Brain microvascular endothelial cell (primary cell): ENCODE measurements at places on chromosomes 2 and 18.

DNA sequence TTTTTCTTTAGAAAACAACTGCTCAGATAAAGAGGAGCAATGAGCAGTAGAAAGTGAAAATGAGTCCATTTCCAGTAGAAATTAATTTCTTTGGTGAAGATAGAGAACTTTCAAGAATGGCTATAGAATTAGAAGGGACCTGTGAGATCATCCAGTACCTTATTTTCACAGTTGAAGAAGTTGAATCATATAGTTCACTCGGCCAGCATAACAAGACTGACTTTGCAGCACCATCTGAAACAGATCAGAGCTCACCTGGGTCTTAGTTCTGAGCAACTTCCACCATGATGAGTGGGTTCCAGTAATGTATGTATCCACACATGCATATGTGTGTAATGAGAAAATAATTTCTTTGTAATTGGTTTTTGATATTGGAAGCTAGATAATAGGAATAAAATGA is 58.6 kb downstream of the CERS6 start:
- DNase-seq: no peak

GRCh38 chr2:479031-479430 is 191.1 kb upstream of the ALKAL2 start:
- DNase-seq: no peak

- DNase-seq: no peak
Observed at GRCh38 chr2:16680781-16681180, 15.1 kb upstream of the CYRIA start.

- DNase-seq: peak; percentile 35
Observed at GRCh38 chr2:241009601-241010530, 11.4 kb downstream of the SNED1 start.

DNA sequence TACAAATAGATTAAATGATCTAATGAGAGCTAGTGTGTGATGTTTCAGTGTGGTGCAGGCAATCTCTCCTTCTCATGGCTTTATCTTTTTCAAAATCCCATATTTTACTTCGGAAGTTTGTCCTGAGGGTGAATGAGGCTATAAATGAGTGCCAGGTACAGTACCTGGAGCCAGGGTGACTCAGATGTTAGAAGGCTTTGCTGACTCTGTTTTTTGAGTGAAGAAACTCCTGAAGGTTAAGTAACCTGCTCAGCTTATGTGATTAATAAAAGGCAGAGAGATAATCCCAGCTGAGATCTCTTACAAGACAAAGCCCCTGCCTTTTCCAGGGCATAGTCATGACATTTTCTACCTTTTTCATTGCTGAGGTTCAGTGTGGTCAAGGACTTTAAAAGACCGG is 52.6 kb downstream of the MGAT5 start:
- no peak for DNase-seq

GRCh38 chr18:23194155-23194996 is 59.1 kb downstream of the CABLES1 start:
- peak; percentile 54 for DNase-seq

DNA sequence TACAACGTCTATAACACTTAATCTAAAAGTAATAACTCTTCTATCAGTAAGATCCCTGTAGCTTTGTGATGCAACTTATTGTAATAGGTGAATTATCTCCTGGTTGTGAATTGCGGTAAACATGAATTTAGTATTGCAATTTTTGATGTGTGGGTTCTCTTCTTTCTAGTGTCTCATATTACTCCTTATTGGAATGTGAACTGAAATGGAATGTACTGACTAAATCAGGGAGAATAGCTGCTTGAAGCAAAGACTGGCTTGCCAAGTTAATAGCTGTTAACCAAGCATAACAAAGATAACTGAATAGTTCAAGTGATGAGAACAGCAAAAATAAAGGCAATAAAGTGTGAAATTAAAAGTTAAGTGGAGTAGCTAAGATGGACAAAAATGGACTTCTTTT is 60.5 kb upstream of the TFPI start:
- DNase-seq: peak; percentile 7

DNA sequence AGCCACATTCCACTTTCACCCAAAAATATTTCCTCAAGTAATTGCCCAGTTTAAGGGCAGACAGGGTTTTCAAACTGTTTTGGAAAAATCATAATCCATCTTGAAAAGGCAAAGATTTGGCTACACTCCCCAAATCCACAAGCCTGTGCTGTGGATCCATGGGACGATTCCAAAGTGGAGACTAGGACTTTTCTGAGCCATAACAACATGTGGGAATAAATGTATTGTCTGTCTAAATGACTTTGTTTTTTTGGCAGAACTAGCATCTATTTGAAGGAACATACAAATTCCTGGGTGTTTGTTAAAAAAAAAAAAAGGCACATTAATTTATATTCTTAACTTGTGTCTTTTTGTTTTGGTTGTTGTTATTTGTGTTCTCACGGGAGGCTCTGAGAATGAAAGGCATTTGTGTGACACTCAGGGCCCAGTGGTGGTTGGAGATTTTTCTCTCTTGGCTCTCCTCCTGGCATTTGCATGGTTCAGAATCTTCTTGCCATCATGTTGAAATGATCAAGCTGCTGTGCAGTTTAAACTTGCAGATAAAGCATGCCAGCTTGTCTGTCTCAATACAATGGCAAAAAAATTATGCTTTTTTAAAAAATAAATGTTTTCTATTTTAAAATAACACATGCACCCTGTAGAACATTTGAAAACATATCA is 277.4 kb downstream of the EN1 start:
- DNase-seq: no peak

DNA sequence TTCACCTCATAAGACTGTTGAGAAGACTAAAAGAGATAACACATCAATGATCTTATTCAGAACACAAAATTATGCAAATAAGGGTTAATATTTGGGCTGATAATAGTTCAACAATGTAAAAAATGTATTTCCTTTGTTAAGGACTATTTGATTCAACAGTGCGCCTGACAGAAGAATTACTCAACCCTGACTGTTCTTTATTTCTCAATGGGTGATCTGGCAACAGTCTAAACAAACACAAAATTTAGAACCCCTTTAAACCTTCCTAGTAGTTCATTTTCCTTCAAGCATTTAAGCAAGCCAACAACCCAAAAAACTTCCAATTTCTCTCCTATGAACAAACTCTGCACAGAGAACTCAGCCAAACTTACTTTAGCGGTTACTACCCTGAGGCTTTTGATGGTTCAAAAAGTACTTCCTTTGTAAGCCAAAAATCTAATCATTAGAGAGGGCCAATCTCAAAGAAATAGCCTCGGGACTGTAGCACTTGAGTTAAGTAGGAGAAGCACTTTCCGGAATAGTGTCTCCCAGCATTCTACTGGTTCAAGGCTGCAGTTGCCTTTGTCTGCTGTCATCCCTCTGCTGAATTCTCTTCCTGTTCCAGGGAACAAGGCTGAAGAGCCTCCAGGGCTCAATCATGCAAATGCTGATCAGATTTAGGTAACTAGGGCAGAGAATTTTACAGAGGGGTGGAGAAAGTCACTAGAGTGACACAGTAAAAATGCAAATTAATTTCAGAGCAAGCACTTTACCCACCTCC is 40.9 kb upstream of the MAPK4 start:
- DNase-seq: no peak

DNA sequence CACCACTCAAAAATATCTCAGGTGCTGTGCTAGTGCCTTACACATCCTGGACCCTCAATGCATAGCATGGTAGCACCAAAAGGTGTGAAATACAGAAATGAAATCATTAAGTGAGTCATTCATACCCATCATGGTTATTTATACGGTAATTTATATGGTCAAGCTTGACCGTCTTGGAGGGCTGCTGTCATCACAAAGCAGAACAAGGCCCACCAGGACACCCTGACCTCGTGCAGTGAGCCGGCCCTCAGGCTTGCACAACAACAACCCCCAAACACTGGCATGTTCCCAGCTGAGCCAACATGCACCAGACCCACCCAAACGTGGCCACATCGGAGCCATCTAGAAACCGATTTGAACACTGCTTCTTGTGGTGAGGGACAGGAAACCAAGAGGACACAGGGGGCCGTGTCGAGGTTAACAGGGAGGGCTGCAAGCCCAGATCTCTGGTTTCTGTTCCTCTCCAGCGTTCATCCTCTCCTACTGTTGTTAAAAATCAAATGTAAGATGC is 378.5 kb upstream of the ID2 start:
- DNase-seq: no peak

DNA sequence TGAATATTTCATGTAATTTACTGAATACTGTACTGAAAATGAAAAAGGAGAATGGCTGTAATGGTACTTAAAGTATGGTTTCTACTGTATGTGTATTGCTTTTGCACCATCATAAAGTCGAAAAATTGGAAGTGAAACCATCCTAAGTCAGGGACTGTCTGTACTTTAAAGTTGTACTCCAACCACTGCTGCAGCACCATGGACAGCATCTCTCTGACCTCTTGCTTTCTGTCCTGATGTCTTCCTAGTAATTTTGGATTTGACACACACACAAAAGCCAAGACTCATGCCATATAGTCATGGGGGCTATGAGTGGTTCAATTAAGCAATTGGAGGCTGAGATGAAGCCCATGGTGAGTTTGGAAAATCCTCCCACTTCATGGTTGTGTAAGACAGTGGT is 256.3 kb upstream of the PKDCC start:
- DNase-seq: peak; percentile 34

DNA sequence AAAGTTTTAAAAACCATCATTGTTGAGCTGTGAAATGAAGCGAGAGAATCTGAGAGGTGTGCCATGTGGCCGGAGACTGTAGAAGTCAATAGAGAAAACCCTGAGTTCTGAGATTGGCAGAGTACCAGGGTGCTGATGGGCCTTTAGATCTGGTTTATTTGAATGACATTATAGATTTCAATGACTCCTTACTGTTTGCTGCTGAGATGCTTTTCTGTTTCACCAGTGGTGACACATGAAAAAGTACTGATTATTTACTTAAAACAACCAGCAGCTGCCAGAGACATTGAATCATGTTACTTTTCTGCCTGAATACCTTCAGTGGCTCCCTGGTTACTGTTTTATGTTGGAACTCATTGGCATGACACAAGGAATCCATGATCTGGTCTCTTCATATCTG is 602.7 kb upstream of the ZNF804A start:
- DNase-seq: peak; percentile 61

DNA sequence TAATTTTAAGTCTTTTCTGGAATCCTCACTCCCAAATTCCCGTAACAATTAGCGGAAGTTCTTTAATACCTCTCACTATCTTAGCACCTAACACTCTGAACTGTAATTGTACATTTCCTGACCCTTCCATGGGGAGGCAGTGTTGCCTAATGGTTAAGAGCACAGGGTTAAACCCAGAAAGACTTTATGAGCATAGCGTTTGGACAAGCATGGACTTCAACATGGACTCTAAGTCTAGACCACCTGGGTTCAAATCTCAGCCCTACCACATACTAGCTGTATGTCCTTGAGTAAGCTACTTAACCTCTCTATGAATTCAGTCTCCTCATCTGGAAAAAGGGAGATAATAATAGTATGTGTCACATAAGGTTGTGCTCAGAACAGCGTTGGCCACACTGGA is 13.0 kb downstream of the ANTXR1 start:
- peak; percentile 47 for DNase-seq

GRCh38 chr2:241507430-241508239 is 749 bp downstream of the STK25 start:
- no peak for DNase-seq

DNA sequence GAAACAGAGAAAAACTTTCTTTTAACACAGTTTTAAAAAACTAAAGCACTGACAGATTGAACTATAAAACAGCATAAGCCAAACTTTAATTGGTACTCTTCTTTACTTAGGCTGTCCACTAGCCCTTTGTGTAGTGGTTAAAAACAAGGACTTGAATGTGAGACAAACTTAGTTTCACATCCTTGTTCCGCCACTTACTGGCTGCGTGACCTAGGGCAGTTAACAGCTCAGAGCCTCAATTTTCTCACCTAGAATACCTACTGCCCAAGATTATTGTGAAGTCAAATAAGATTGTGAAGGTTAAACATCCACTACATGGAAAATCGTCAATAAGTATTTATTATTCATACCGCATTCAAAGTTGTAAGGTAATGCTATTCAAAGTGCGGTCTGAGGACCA is 2.0 kb downstream of the WDR35 start:
- no peak for DNase-seq

DNA sequence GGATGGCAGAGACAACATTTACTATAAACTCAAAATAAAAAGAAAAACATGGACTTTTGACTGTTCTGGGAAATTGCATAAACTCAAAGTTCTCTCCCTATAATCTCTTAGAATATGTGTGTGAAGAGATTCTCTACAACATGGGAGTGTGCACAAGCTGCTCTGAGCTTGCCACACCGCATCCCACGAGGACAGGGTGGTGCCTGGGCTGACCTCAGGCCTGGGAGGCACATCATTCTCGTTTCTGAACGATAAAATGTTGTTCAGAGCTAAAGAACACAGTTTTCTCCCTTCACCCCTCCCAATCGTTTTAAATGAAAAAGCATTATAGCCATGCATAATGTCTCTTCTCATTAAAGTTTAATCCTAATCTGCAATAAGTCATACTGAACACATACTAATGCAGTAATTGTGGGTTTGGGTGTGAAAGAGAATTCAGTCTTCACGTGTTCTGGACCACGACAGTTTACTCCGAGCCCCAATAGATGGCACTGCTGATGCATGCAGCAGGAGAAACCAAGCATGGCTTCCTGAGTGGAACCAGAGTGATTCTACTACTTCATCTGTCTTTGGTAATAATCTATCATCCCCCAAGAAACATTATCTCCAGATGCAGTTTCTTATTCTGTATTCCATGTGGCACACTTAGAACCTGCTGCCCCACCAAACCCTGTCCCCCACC is 46.9 kb upstream of the LAMA1 start:
- no peak for DNase-seq

DNA sequence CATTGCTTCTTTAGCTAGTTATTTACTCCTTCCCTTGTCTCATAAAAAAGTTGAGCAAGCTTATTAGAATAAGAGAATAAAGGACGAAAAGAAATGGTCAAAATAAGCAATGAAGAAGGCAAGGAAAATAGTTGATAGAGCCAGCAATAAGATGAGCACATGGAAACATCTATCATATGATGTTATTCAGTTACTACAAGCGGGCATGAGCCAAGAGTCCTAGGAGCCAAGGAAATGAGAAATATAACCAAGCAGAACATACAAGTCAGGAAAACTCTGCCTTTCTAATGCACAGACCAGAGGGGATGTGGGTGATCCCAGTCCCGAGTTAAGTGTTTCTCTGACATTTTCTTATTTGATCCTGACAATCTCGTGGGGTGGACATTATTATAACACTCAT is 33.9 kb downstream of the INO80C start:
- no peak for DNase-seq

- no peak for DNase-seq
Observed at GRCh38 chr2:235536711-235537110, 42.9 kb downstream of the AGAP1 start.

DNA sequence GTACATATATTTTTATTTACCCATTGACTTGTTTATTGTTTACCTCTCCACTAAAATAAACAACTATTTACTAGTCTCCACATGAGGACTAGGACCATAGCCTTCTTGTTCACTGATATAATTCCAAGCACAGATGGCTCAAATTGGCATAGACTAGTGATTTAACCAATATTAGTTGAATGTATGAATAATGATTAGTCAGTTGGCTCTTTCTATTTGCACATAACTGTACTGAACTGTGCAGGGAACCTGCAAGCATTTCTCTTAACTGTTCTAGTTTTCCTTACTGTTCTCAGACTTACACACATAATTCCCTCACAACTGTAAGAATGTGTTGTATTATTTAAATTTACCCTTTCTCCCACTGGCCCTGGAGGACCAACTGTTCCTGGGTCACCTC is 91.9 kb downstream of the COL3A1 start:
- no peak for DNase-seq

- DNase-seq: no peak
Observed at GRCh38 chr2:42087857-42088195, 40.0 kb downstream of the PKDCC start.

- peak; percentile 43 for DNase-seq
Observed at GRCh38 chr2:128187032-128187654, 96.1 kb downstream of the UGGT1 start.
